Activated CD4-positive, CD25-positive, alpha-beta regulatory T cell treated with anti-CD3 and anti-CD28 coated beads, Interleukin-2, amount 50 U/mL, for 24 hours (primary cell): ENCODE measurements at places on chromosomes 4 and X.

- no peak for ATAC-seq
Measured at GRCh38 chr4:73751166-73751565, 10.8 kb downstream of the CXCL8 start.

DNA sequence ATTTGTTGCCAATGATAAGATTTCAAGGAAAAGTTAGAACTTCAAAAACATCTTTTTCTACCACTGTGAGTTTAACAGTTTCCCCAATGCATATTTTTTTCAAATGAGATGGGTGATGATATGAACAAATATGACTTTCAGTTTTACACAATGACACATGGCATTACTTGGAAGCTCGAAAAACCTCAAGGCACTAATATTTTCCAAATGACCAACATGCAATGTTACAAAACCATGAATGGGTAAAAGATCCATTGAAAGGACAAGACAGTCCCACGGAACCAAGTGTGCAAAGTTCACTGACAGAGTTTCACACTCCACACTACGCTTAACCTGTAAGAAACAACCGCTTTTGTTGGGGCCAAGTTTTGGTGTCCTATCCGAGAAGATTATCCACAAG lies 84.5 kb downstream of the CD99L2 start:
- ATAC-seq, result peak; percentile 10

GRCh38 chr4:137572163-137572562 lies 39.9 kb upstream of the PCDH18 start:
- no peak for ATAC-seq

DNA sequence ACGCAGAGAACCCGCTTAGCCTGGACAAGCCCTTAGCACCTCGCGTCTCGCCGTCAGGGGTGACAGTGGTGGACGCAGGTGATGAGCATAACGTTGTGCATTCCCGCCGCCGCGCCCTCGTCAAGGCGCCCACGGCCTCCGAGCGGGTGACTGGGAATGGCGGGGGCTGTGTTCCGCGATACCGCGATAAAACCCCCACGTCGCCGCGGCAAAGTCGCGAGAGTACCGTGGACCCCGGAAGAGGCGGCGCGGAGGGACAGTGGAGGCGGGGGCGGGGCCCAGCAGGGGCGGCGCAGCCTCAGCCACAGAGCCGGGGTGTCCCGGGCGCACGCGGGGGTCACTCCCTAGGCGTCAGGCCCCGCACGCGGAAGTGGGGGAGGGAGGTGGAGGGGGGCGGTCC lies 53.8 kb downstream of the ZFYVE28 start:
- ATAC-seq, result peak; percentile 87

DNA sequence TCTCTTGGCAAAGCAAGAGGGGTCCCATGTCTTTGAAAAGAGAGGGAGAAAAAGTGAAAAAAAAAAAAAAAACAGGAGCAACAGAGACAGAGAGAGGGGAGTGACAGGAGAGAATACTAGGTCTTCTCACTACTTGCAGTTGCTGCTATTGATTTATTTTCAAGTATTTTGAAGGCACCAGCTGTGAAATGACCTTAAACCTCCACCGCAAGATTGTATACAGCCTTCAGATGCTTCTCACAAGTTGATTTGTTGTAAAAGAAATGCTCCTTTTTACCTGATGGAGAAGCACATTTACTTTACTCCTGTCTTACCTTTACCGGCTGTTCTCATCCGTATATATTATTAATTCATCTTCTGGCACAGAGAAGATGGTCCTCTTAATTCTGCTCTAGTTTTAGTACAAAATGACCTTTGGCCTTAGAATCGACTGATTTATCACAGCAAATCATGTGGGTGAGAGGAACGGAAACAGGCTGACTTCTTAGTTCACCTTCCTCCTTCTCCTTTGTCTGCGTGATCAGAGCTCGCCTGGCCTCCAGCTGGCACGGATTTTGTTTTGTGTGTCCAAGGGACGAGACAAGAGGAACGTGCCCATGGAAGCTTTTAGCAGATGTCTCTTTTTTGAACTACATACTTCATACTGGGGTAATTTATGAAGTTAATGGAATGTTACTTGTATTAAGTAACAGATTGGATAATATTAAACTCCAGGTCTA lies 82.4 kb upstream of the PACRGL start:
- no peak for ATAC-seq

DNA sequence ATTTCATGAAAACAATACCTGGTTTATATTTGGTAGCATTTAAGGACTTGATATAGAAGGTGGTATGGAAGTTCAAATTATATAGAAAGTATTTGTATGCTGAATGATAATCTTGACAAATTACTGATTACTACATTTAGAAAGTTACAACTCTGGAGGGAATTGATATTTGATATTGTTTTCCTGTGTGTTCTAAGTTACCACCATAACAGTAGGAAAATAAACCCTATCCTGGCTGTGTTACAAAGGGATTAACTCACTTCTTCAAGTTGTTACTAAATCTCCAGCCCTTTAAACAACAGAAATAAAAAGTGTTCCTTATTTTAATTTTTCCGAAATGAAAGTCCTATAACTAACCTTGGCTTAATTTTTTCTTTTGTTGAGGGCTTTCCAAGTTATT lies 36.6 kb downstream of the FHL1 start:
- no peak for ATAC-seq

GRCh38 chr4:161350946-161351345 lies 812.9 kb downstream of the FSTL5 start:
- no peak for ATAC-seq

DNA sequence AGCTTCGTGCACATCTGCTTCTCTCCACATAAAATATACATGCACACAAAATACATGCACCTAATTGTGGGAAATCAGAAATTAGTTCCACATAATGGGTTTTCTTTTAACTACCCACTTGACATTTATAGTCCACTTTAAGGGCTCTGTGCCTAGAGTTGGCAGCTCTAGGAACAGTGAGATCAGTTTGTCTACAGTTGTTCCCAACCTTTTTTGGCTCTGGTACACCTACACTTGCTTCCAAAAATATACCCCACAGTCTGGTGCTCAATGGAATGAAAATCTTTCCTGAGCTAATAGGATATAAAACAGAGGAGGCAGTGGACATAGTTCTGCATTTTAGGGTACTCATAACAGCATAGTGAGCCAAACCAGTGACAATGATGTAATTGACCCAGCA lies 36.1 kb downstream of the HDAC8 start:
- no peak for ATAC-seq

GRCh38 chr4:48578132-48578968 lies 88.3 kb downstream of the ZAR1 start:
- ATAC-seq, result no peak

DNA sequence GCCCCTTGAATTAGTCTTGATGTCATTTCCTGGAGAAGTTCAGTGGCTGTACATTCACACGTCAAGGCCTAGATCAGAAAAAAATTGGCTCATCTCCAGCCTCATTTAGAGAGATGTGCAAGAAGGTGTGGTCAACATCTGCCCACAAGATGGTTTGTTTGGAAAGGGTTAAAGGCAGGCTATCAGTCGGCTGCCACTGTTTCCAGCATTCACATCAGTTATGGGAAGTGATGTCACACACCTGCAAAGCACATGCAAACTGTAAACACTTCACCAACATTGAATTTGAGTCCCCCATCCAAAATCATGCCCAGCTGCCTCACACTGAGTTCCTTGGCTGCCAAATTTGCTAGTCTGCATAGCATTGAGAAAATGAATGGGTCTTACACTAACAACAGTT lies 498.3 kb upstream of the INTU start:
- ATAC-seq, result no peak

DNA sequence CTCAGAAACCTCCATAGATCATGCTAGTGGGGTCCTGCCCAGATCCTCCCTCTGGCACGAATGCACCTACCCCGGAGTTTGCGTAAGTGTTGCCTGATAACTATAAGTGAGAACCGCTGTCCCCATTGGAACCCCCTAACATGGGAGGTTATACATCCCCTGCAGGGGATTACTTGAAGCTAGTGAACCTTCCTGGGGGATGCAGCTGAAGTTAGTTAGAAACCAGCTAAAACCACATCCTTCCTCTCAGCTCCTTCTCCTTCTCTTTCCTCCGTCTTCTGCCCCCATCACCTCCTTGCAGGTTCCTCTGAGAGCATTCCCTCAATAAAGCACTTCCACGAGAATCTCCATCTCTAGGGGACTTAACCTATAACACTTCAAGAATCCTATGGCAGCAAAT lies 95.0 kb downstream of the ZNF827 start:
- no peak for ATAC-seq

DNA sequence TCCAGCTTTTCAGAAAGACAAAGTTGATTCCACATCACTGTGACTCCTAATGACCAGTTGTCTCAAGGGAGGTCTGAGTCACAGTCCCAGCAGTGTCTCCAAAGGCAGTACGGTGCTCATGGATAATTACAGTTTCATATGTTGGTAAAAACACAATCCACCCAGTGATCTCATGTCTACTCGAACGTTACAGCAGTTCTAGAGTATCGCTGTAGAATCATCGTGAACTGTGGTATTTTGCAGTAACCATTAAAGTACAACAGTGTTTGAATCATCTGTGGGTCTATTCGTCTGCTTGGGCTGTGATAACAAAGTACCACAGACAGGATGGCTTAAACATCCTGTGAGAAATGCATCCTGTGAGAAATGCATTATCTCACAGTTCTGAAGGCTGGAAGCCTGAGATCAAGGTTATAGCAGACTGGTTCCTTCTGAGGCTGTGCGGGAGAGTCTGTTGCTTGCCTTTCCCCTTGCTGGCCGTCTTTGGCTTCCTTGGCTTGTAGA lies 121.1 kb upstream of the SORBS2 start:
- ATAC-seq, result no peak

DNA sequence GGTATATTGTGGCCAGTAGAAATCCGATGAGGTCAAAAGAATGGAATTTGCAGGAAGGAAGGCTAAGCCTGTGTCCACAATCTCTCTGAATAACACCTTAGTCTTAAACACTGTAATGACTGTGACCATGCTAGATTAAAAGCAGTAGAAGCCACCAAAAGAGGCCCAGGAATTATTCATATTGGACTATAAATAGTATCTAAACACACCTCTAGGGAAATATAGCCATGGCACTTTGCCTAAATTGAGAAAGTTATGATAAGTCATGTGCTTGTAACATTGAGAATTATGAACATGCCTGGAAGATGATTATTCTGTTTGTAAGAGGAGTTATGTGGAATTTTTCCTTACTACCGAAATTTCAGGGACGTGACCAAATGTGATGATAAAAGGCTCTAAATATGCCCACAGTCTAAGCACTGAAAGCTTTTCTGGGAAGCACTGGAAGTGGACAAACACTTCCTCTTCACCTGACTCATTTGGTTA lies 298.5 kb downstream of the KCTD8 start:
- ATAC-seq, result no peak

DNA sequence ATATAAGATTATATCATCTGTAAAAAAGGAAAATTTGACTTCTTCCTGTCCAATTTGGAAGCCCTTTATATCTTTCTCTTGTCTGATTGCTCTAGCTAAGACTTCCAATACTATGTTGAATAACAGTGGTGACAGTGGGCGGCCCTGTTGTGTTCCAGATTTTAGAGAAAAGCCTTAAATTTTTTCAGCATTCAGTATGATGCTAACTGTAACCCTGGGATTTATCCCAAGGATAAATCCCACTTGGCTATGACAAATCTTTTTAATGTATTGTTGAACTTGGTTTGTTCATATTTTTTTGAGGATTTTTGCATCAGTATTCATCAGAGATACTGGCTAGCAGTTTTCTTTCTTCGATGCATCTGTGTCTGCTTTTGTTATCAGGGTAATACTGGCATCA lies 217.2 kb upstream of the ARSJ start:
- ATAC-seq, result no peak
